ENCODE measurements at places on chromosomes 7 and 10.
A peak's percentile ranks its signal among the peaks of the same experiment; 100 is the strongest.

DNA sequence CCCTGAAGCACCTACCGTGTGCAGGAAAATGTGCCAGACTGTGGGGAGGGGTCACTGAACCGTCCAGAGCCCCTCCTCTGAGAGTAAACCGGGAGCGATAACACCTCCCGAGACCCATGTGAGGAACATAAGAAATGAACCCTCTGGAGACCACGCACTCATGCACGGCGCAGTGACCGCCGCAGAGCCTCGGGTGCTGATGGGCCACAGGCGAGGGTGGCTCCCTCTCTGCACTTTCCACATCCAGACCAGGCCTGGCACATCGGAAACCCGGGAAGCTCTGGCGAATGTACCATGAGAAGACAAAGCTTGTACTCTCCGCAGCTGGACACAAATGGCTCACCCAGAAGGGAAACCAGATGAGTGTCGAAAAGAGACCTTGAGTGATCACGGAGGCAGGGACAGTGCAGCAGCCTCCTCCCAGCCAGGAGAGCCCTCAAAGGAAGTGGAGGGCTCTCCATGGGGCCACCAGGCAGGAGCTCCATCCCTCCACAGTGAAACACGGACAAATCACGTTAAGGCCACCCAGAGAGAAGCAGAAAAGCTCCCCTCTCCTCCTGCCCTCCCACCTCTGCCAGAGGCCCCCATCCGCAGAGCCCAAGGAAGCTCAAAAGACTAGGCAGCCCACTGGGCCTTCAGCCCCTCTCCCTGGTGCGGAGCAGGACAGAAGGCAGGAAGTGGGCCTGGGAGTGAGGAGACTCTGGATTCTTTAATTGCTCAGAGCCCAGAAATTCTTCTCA, 178.1 kb upstream of the PPP2R2D start:
- no peak for DNase-seq

DNA sequence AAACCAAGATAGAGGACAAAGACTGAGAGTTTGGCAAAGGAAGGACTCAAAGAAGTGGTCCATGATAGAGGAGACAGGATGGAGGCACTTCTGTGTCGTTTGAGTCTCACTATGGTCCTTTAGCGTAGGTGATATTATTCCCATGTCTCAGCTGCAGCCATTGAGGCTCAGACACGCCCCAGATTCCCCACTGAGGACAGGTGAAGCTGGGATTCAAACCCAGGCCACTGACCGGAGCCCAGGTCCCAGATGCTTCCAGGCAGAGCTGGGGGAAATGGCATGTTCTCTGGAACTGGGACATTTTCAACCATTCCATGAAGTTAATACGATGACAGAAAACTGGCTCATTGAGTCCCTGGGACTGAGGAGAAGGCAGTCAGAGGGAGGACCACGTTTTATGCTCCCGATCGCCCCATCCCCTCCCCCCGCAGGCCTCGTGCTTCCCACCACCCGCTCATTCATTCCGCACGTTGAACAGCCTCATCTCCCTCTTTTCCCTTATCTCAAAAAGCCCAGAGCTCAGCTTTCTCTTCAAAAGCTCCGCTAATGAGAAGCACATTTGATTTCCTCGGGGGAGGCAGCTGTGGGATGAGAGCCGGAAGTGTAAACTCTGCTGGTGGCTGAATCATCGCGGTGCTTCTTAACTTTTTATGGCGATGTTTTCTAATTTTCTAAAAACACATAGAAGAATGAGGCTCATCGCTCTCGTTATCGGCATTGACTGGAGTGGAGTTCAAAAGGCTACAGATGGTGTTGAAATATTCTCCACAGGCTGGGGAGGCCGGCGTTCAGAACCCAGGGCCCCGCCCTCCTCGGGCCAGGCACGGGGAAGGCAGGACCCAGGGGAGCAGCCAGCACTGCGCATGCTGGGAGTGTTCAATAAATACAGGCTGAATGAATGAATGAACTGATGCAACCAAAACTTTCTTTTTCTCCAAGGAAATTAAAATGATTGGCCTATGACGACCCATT, 64.0 kb downstream of the OAT start:
- no peak for DNase-seq

DNA sequence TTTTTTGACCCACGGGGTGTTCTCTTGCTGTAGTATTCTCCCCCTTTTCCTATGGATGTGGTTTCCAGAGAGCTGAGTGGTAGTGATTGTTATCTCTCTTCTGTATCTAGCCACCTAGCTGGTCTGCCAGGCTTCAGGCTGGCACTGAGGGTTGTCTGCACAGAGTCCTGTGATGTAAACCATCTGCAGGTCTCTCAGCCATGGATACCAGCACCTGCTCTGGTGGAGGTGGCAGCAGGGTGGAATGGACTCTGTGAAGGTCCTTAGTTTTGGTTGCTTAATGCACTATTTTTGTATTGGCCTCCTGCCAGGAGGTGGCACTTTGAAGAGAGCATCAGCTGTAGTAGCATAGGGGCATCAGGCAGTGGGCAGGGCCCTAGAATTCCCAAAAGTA, 851 bp downstream of the HYAL4 start:
- DNase-seq, result no peak

DNA sequence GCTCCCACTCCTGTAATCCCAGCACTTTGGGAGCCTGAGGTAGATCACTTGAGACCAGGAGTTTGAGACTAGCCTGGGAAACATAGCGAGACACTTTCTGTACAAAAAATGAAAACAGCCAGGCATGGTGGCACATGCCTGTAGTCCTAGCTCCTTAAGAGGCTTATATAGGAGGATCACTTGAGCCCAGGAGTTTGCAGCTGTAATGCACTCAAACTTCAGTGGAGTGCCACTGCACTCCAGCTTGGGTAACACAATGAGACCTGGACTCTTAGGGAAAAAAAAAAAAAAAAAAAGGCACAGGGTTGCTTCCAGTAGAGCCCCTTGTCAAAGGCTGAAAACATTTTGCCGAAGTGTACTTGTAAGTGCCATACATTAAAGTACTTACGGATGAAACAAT, 195.3 kb downstream of the PHTF2 start:
- no peak for DNase-seq

DNA sequence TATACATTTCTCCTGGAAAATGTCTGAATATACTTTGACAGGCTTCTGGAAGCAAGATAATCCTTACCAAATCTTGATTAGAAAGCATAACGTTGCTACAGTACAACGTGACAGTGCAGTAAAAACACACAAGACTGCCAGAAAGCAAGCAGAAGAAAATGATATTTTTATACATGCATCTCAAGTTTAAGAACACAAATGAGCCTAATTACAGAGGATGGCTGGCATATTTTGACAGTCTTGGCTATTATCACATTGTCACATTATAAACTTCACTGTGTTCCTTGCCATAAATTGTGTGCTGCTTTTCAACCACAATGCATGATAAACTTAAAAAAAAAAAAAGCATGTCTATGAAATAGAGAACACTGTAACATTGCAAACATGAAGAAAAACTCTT, 4.3 kb downstream of the IKZF5 start:
- DNase-seq, result no peak

DNA sequence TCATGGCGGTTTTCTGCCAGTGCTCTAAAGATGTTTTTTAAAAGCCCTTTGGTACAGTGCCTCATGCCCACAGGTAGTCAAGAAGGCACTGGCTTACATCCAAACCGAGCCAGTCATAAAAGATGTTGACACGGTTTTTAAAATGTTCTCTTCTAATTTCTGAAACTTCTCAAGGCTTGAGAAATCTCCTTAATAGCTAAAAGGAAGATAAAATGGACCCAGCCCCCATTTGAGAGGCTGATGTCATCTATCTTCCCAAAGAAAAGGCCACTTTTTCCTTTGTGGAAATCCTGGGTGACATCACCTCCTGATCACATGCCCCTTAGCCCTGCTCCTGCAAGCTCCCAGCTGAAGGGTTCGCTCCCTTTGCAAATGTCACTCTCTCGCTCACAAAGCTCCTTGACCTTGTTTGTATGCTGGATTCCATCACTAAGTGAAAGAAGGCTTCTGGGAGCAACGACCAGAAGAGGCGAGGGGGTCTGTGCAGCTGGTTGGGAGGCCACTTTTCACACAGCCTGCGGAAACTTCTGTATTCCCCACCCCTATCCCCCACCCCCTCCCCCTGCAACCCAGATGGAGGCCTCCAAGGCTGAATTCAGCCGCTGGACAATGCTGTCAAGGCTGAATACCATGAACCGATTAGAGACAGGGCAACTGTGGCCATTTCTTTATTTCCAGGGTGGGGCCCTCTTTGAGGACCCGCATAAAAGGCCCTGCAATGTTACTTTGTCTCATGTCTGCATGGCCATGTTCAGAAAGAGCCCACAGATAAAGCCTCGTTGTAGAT, 122.8 kb downstream of the CUBN start:
- no peak for DNase-seq

DNA sequence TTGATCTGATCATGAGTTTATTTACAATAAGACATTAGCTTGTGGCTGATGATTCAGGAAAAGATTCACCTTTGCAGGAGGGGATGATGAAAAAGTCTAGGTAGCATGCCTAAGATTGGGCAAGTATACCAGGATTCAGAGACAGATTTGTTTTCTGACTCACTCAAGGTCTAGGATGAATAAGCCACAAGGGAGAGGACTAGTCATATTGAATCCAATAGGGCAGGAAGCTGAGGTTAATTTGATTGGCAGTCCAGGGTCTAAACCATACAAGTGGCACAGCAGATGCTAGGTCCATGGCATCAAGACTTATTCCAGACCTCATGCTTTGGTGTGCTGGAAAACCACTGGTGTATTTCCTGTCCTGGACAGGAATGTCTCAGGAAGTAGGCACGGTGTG, 1133.4 kb downstream of the XPNPEP1 start:
- DNase-seq, result no peak

- DNase-seq, result peak; percentile 70
These were observed 49.6 kb upstream of the SMNDC1 start for GRCh38 chr10:110354322-110354766.

DNA sequence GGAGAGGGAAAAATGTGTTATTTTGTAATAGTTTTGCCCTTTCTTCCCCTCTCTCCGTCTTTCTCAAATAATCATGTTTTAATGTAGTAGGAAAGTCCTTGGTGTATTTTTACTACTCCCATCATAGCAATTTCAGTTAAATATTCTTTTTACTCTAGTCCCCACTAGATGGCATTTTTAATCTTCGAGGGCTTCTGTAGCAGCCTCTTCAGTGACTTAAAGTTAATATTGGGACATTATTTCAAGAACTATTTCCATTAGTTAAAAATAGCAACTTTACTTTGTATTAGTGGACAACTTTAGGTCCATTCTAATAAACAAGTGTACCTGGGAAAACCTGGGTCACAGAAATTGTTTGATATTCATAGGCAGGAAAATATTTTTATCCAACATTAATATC, 23.0 kb downstream of the EDRF1 start:
- no peak for DNase-seq

- DNase-seq, result no peak
These were observed 122.3 kb upstream of the CARD11 start for GRCh38 chr7:3165681-3166580.

DNA sequence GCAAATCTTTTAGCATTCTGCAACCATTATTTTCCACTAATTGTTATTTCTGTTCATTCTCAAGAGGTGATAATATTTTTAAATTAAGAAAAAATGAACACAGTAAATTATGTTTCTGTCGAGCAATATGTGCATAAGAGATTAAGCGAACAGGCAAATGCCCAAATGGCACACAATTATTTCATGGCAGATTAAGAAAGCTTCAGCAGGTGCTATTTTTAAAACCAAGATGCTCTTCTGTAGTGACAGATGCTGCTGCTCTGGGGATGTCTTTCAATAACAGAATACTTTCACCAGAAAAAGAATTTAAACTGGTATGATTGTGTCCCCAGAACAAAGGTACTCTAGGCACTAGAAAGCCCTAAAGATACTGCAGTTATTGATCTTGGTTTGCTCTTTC, 412.7 kb upstream of the SORCS1 start:
- DNase-seq, result no peak

GRCh38 chr7:130890176-130891020, 156.4 kb upstream of the KLF14 start:
- no peak for DNase-seq

DNA sequence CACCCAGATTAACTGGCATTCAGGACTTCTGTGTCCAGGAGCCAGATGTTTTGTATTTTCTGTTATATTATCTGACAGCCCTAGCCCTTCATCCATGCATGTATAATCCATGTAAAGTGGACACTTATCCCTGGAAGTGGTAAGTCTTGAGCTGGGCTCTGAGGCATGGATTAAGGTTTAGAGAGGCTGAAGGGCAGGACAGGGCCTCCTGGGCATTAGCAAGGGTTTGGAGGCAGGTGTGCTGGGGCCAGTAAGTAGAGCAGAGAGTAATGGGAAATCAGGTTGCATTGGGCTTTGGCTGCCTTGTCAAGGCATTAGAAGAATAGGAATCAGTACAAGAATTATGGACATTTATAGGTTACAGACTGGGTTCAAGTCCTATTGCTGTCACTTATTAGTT, 138.0 kb downstream of the DYNC1I1 start:
- DNase-seq, result no peak

- DNase-seq, result no peak
These were observed 14.2 kb downstream of the DOCK1 start for GRCh38 chr10:126919426-126919825.

DNA sequence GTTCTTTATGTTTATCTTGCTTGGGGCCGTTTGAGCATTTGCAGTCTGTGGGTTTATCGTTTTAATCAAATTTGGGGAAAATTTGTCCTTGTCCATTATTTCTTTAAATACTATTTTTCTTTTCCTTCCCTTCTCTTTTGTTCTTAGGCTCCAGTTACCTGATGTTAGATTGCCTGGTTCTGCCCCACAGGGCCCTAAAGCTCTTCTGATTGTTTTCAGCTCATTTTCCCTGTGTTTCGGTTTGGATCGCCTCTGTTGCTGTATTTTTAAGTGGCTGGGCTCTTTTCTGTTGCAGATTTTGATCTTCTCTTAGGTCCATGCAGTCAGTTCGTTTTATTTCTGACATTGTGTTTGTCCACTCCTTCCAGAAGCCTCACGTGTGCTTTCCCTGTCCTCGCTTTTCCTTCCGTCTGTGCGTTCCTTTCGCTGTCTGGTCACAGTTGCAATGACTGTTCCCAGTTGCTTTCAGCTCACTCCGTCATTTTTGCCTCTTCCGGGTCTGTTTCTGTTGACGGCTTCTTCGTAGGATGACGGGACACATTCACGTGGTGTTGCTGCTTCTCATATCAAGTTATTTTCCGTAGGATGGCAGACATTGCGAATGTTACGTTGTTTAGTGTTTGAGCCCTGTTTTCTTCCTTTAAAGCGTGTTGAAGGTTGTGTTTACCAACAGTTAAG, 111.4 kb downstream of the INPP5A start:
- DNase-seq, result no peak

DNA sequence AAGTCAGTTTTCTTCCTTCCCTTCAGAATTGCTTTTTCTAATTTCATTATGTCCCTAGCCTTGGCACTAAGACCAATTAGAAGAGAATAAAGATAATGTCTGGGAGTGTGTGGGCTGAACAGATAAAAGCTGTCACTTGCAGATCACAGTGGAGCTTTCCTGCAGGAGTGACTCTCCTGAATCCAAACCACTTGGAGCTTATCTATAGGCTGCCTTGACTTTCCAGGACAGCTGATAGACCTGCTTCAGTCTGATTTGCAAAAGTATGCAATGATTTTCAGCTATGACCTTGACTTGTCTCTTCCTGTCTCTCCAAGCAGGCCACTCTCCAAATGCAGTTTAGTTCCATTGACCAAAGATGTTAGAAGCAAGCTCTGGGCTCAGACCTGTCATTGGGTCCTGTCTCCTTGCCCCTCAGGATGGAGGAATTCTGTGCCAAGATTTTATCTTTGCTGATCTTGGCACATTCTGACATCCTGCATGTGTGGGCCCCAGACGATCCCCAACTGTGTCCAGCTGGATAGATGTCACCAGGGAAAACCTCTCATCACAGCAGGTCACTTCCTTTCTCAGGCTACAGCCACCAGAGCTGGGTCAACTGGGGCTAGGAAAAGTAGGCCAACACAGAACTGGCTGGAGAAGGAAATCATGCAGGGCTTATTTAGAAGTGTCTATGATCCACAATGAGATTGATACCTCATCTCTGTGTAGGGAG, 120.9 kb upstream of the ZNF438 start:
- no peak for DNase-seq

Data from stimulated activated CD4-positive, alpha-beta T cell treated with anti-CD3 and anti-CD28 coated beads, Interleukin-1b, Interleukin-23, amount 100 ng/mL, for 1 hour (primary cell).